Left ventricle myocardium inferior (tissue), 1 donor: ENCODE measurements at places on chromosomes 1 and 21. TPM values are rescaled to one million over a fixed set of nuclear protein-coding genes. Genes with fewer than 3 reads are reported as not detected.
A peak's percentile ranks its signal among the peaks of the same experiment; 100 is the strongest.

GRCh38 chr1:215793180-215793579 lies 226.1 kb downstream of the KCTD3 start:
- no peaks in the 10 kb centered on the region for H3K36me3 ChIP-seq
- no peaks in the 10 kb centered on the region for H3K27me3 ChIP-seq
- H3K4me3 ChIP-seq, result no peak overlapping the region
- no peaks in the 10 kb centered on the region for H3K4me1 ChIP-seq

GRCh38 chr1:41547336-41547735 lies 62.9 kb upstream of the EDN2 start:
- H3K27me3 ChIP-seq, result no peaks in the 10 kb centered on the region
- no peaks in the 10 kb centered on the region for H3K36me3 ChIP-seq
- H3K4me1 ChIP-seq, result peaks cover 14% of the 10 kb centered on the region
- H3K27ac ChIP-seq, result no peak overlapping the region
- no peak overlapping the region for H3K4me3 ChIP-seq

DNA sequence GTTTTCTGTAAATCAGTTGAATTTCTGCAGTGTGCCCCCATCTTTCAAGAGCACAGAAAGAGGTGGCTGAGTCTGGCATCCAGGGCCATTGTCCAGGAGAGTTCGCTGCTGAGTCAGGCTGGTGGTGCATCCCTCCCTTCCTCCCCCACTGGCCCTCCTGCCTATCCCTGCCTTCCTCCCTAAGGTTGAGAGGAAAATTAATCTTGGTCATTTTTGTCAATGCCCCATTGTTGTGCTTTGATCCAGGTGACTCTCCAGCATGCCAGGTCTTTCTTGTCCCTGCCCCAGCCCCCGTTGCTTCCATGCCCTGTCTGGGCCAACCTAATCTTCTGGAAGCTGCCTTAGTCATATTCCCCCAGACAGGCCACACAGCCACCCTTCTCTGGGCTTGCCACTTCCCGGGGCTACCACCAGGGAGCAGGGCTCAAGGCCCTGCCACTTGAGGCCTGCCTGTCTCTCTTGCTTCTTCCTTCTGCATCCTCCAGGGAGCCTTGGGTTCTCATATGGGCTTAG lies 26.6 kb downstream of the PROK1 start:
- no peaks in the 10 kb centered on the region for H3K36me3 ChIP-seq
- H3K27ac ChIP-seq, result no peak overlapping the region
- no peaks in the 10 kb centered on the region for H3K27me3 ChIP-seq

Gene AGO3
- 12.1 TPM for total RNA-seq

GRCh38 chr1:244778344-244778743 lies 57.1 kb upstream of the COX20 start:
- no peak overlapping the region for H3K4me3 ChIP-seq
- no peaks in the 10 kb centered on the region for H3K4me1 ChIP-seq
- no peak overlapping the region for H3K27ac ChIP-seq
- no peaks in the 10 kb centered on the region for H3K36me3 ChIP-seq
- H3K27me3 ChIP-seq, result no peaks in the 10 kb centered on the region
- no peak for DNase-seq

Gene PRRX1
- 74.7 TPM for total RNA-seq

Gene KRTAP12-2
- total RNA-seq, result not detected

DNA sequence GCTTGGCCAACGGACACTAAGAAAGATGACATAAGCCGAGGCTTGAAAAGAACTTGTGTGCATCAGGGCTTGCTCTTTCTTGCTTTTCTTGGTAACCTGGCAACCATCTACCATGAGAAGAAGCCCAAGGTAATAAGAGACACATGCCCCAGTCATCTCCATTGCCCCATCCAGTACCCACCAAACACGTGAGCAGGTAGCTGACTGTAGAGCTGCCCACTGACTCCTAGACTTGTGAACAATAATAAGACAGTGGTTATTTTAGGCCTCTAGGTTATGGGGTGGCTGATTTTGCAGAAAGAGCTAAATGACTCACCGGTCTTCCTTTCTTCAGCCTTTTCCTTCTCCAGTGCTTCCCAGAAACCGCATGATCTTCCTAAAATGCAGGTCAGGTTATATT lies 105.0 kb upstream of the JUN start:
- H3K36me3 ChIP-seq, result no peaks in the 10 kb centered on the region
- H3K27me3 ChIP-seq, result no peaks in the 10 kb centered on the region
- peaks cover 60% of the 10 kb centered on the region for H3K4me1 ChIP-seq
- DNase-seq, result no peak
- no peak overlapping the region for H3K4me3 ChIP-seq

DNA sequence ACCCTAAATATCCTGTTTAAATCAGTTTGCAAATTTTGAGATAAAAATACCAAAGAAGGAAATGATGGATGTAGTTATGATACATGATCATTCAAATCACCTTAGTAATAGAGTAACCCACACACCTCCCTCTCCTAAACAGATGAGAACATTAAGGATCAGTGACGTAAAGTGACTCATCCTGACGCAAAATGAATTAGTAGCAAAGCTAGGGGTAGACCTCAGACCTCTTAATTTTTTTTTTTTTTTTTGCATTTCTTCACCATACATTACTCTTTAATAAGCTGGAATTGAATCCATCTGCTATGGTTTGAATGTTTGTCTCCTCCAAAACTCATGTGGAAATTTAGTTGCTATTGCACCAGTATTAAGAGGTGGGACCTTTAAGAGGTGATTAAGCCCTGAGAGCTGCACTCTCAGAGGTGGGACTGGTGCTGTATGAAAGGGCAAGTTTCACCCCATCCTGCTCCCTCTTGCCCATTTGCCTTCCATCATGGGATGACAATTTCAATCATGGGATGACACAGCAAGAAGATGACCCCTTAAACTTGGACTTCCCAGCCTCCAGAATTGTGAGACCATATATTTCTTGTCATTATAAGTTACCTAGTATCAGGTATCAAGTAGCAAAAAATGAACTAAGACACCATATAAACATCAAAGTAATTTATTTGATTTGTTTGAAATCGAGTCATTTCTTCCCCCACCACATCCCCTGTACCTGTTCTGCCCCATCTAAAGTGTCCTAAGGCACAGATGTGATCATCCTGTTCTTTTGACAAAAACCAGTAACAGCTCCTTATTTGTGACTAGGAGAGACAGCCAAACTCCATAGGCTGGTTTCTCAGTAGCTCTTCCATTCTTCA lies 114.6 kb upstream of the DUSP10 start:
- H3K4me3 ChIP-seq, result no peak overlapping the region
- DNase-seq, result no peak
- H3K27ac ChIP-seq, result no peak overlapping the region
- H3K36me3 ChIP-seq, result no peaks in the 10 kb centered on the region
- H3K27me3 ChIP-seq, result no peaks in the 10 kb centered on the region

GRCh38 chr1:220652995-220653394 lies 37.2 kb upstream of the C1orf115 start:
- H3K27me3 ChIP-seq, result no peaks in the 10 kb centered on the region
- H3K4me1 ChIP-seq, result peaks cover 9% of the 10 kb centered on the region
- no peak overlapping the region for H3K4me3 ChIP-seq
- H3K27ac ChIP-seq, result no peak overlapping the region

GRCh38 chr21:16578912-16579311 lies 849.1 kb downstream of the USP25 start:
- no peak for DNase-seq
- no peak overlapping the region for H3K4me3 ChIP-seq
- no peaks in the 10 kb centered on the region for H3K27me3 ChIP-seq
- H3K36me3 ChIP-seq, result no peaks in the 10 kb centered on the region
- H3K27ac ChIP-seq, result peak overlapping the region; percentile 52
- H3K4me1 ChIP-seq, result peaks cover 35% of the 10 kb centered on the region
